Activated CD8-positive, alpha-beta memory T cell treated with anti-CD3 and anti-CD28 coated beads for 1 hour (primary cell): ENCODE measurements at places on chromosomes 5 and 9.

DNA sequence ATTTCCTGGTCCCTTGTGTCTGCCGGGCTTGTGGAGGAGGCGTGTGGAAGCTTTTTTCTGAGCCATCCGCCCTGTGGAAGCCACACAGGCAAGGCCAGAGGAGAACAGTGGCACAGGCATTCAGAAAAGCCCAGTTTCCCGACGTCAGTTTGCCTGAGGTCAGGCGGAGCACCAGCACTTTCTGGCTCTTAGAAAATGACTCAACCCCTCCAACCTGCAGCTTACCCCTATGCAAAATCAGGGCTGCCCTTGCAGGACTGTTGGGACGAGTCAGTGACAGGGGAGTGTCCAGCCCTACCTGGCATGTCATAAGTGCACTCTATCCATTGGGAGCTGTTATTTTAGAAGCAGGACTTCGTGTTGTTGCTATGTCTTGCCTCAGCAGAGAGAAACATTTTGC is 216.0 kb downstream of the NR3C1 start:
- DNase-seq, result no peak

- no peak for DNase-seq
Observed at GRCh38 chr9:127934248-127934647, 3.4 kb downstream of the DPM2 start.

- no peak for DNase-seq
Observed at GRCh38 chr5:13498279-13498678, 446.2 kb downstream of the DNAH5 start.

DNA sequence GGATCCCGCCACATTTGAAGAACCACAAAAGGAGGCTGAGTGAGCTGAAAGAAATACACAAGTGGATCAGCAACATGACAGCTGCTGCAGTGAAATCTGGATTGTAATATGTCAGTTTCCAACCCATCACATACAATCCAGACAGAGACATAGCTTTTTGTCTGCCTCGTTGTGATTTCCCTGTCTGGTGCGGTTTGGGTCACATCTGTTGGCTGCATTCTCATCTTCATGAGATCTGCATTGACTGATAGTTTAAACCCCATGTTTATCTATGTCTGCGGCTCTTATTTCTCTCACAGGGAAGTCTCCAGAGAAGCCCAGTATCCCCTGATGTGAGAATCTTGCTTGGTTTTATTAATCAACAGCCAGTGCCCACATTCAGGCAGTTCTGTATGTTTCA is 403.1 kb upstream of the ZNF608 start:
- DNase-seq, result no peak

DNA sequence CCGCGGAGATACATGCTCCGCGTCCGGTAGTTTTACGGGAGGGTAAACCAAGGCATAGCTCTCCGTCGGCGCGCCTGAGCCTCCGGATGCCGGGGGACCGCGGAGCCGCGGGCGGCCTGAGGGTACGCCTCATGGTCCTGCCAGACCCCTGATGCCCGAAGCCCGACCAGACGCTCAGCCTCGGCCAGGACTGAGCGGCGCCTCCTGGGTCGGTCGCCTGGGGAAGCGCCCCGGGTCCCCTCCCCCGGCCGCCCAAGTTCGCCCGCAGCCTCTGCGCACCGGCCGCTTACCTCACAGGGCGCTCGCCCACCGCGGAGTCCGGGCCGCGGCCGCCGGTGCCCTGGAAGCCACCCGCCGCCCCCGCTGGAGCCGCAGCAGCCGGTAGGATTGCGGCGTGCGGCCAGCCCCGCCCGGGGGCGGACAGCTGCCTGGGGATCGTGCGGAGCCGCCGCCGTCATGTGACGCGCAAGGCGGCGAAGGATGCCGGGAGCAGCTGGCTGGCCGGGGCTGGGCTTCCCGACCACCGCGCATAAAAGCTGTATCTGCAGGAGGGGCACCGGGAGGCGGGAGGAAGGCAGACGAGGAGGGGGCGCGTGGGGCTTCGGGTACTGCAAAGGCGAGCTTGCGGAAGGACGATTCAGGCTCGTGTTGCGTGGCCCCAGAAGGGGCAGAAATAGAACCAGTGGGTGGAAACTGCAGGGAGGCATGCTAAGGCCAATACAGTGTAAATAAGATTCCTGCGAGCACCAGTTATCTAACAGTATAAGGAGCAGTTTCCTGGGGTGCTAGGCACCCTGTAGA is at the start of gene FBXO10:
TSS of gene FBXO10 (minus strand) at position 460 of the 801 bp plus-strand sequence. CDS start 34,612 bp downstream, outside the sequence.
- no peak for DNase-seq

DNA sequence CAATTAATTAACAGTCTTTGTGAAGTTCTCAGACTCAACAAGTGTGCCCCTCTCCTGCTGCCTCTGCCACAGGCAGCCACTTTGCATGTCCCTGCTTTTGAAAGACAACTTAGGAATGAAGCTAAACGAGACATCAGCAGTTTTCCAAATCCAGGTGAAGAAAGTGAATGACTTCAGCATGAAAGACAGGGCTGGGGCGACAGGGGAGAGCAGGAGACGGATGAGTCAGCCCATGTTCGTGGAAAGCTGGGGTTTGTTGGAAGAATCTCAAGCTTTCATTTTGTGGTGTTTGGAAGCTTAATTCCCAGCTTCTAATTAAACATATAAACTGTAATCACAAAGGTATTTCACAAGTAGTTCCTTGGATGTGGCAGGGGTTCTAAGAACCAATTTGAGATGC is 207.8 kb upstream of the MAP3K1 start:
- DNase-seq, result no peak

DNA sequence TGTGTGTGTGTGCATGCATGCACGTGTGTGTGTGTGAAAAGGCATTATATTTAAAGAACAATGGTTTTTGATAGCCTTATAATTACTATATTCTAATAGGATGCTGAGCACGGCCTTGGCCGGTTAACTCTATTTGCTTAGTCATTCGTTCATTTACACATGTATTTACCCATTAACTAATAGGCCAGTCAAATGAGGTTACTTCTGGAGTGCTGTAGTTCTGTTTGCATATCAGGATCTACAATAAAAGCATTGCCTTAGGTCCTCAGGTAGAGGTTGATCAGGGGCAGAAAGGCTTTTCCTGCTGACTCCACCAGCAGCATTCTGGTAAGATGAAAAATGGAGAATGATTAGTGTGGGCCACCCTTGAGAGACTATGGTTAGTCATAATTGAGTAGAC is 219.0 kb downstream of the COMMD10 start:
- DNase-seq, result no peak

DNA sequence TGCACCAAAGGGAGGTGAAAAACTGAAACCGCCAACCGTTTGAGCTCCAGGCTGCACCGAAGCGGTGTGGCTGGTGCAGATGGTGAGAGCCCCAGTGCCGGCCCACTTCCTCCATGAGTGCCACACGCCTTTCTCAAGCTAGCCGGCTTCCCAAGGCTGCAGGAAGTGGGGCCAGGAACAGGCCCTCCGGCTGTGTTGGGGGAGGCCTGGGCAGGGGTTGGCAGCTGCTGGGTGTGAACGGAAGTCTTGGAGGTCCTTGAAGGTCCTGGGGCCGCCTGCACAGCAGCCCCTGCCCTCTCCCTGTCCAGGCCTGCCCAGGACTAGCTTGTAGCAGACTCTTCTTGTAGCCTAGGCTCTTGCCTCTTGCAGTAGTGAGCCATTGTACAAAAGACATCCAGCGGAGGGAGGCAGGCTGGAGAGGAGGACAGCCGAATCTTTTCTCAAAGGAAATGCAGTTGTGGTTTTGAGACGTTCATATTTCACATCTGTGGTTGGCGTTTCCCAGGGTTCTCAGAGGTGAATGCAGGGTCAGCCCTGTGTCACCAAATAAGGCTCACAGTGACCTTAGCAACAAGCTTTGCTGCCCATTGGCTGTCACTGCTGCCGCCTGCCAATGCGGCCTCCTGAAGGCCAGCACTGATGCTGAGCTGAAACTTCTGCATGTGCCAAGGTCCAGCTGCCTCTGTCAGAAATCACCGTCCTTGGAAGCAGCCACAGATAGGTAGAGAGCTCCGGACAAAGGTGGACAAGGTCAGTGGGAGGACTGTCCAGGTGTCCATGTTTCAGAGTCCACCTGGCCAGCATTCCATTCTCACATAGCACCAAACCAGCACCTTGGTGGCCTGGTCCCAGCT is 23.9 kb downstream of the IRF1 start:
- peak; percentile 32 for DNase-seq

GRCh38 chr5:173326501-173326960 is 1.7 kb downstream of the STC2 start:
- DNase-seq, result no peak

- DNase-seq, result no peak
Observed at GRCh38 chr9:3475300-3476020, 50.3 kb downstream of the RFX3 start.

DNA sequence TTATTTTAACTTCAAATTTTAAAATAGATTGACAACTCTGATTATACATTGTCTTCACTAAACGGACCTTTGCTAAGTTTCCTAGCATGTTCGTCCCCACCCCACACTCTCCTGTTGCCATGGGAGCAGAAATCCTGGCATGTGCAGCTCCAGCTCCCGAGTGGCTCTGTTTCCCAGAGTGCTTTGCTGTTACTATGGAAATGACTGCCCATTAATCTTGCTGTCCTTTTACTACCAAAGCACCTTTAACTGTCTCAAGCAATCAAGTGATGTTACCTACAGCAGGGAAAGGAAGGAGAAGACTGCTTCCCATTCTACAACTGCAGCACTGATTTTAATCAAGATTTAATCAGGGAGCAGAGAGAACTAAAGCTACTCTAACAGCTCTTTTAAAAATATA is 212.0 kb upstream of the KIF2A start:
- no peak for DNase-seq

DNA sequence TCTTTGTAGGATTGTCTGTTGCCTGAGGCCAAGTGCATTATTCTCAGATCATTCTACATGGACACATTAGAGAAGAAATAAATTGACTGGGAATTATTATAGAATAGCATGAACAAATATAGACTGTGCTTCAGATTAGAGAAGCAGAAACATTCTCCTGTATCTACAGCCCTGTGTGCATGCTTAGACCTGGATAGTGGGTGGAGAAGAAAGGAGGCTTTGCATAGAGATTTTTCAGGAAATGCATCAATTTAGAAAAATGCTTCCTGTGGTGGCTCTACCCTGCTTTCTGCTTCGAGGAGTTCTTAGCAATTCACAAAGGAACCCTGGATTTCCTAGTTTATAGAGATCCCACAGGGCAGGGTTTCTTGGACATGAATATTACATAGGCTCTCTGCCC is 66.7 kb downstream of the IRX1 start:
- DNase-seq, result no peak

GRCh38 chr5:173602423-173602822 is 14.0 kb downstream of the BOD1 start:
- DNase-seq, result no peak

DNA sequence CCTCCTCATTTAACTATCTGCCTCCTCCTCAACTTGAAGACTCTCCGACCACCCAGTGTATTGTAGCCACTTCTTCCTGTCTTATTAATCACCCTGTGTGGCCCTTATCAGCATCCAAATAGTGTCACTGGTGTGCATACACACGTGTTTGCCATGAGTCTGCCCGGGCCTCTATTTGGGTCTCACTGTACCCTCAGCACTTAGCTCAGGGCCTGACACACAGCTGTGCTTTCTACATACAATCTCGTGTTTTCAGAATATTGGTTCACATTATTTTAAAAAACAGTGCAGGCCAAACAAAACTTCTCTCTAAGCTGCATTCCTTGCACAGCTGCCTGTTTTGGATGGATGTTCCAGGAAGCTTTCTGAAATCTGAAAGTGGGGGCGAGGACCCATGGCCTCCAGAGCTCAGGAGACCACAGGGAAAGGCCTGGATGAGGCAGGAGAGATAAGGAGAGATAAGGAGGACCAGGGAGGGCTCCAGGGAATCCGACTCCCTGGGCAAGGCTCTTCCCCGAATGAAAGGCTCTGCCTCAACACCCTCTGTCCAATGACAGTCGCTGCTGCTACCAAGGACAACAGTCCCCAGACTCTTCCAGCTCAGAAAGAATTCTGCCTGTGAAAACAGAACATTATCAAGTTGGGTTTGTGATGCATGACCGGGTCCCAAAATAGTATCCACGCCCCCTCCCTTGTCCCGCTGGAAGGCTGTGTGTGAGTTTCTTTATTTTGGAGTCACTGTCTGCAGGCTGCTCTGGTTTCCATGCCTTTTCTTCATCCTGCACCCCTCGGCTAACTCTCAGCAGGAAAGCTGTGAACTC is 255.6 kb downstream of the NSG2 start:
- DNase-seq, result no peak

DNA sequence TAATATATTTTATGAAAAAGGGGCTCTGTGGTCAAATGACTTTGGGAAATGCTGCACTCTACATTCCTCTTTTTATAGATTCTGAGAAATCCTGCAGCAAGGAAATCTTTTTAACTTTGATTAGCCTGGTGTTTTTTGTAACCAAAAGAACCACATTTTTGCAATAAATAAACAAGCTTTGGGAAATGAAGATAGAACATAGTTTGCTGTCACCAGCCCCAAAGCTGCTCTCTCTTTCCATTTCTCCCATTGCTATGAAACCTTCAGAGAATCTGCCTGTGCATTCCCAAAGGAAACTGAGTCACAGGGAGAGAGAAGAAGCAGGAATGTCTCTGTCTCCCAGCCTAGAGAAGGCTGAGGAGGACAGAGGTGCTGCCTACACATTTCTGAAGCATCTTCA is 59.0 kb downstream of the COL15A1 start:
- no peak for DNase-seq

DNA sequence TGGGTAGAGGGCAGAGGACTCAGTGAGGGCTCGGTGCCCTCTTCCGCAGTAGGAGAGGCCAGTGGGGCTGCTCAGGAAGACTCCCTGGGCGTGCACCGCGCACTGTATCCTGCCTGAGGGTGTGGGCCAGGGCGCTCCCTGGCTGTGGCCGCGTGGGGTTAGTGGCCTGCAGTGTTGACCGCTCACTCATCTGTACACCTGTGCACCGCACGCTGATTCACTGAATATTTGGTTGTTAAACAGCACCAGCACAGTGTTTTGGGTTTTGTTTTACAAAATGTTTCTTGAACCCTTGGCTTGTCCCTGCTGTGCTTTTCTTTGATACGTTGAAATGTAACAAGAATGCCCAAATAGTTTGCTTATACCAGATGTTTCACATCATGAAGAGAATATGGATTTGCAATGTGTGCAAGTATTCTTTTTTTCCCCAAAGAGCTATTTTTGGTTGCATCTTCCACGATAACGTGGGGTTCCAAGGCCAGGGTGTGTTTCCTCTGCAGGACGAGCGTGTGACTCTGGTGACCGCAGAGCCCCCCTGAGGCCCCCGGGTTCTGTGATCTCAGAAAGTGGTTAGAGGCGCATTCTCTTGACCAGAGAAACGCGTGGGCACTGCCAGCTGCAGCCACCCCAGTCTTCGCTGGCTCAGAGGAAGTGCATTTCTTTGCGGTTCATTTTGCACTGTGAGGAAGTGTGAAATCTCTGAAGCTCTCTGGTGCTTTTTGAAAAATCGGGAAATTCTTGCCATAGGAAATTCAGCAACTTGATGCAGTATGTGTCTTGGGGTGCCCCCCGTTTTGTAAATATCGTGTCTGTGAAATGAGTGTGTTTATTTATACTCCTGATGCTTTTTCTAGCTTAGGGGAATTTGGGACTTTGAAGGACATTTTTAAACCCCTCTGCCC is 46.9 kb downstream of the AHRR start:
- no peak for DNase-seq

DNA sequence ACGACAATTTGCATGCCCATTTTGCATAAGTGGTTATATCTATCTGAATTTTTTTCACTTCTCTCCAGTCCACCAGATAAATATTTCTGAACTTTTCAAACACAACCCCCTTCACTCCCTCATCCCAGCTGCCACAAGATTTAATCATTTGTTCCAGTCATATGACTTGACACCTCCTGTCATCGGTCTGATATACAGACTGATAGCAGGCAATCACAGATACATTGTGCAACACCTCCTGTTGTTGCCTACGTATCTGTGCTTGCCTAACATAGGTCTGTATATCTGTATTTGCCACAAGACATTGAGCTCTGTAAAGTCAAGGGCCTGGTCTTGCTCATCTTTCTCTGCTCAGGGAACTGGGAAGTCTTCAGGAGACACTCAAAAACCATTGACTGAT is 65.6 kb downstream of the GNA14 start:
- no peak for DNase-seq

- DNase-seq, result no peak
Observed at GRCh38 chr9:121135642-121136041, 60.9 kb downstream of the CNTRL start.
